RWPE2 (cell line): ENCODE measurements at places on chromosomes 5 and 9.

DNA sequence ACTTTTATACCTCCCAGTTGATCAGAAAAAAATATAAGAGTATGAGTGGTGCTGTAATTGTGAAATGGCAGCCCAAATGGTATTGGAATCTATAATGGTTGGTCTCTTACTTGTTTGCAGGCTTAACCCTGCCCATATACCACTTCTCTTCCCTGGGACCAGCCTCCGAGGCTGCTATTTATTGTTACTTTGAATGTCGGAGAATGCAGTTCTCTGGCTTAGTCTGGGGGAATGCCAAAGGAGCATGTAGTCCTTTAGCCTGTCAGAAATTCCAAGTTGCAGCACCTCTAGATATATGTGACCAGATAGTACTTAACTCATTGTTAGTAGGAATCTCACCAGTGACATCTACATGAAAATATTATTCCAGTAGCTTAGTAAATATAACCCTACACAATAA lies 47.5 kb downstream of the SLC44A1 start:
- DNase-seq = no peak

GRCh38 chr5:83447533-83447932 lies 24.0 kb upstream of the VCAN start:
- DNase-seq = no peak

DNA sequence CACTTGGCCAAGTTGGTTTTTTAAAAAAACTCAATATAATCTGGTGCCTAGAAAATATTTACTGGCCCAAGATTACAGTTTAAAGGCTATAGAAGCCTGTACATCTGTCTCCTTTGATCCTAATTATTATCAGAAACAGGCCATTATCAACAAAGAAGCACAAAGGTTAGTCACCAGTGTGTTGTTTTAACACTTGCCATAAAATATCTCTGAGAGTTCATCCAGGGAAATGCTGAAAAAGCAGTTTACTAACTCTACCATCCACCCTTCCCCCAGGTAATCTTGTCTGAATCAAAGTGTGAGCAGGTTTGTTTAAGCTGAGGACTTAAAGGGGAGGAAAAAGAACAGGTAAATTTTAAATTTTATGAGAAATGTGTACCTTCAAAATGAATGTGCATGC lies 13.3 kb upstream of the TRPM6 start:
- no peak for DNase-seq

DNA sequence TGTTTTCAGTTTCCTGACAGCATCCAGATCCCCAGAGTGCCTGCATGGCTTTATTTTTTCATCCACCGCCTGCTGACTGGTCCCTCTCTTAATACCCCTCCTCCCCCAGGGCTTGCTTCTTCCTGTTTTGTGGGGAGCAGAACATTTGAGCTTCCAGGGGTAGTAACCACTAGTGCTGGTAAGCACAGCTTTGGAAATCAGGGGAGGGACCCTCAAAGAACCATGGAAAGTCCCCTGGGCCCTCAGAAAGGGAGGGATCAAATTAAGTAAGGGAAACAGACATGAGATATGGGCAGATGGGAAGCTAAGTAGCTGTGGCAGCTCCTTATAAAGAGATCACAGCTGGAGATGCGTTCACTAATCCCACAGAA lies 26.8 kb downstream of the GRIA1 start:
- no peak for DNase-seq

DNA sequence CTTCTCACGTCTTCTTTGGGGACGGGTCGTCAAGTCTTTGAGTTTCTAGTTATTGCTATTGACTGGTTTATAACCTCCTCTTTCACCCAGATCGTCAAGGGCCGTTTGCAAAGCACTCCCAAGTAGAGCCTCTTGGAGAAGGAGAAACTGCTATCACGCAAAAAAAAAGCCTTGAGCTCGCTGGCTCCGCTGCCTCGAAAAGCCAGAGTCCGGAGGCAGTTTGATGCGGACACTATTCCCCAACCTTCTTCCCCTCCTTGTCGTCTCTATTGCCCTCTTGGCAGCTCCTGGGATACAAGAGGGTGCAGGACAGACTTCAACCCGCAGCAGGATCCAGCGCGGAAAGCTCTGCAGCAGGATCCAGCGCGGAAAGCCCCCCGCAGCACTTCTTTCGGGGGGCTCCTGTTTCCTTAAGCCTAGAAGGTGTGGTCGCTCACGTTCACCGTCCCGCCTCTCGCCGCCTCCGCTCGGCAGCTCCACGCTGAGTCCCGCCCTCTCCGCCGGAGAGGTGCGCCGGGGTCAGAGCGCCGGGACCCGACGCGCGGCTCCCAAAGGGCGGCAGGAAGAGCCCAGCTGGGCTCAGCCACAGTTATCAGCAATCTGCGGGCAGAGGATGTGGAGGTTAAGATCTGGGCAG lies at the start of gene PCDHAC1:
TSS of gene PCDHAC1 (plus strand) at position 494 of the 637 bp plus-strand sequence. CDS start 594 bp downstream, outside the sequence.
- DNase-seq = no peak

- no peak for DNase-seq
These were observed 4.2 kb downstream of the UBE2QL1 start for GRCh38 chr5:6452622-6453504.

GRCh38 chr5:93107141-93107540 lies 473.9 kb downstream of the NR2F1-AS1 start:
- DNase-seq = no peak

DNA sequence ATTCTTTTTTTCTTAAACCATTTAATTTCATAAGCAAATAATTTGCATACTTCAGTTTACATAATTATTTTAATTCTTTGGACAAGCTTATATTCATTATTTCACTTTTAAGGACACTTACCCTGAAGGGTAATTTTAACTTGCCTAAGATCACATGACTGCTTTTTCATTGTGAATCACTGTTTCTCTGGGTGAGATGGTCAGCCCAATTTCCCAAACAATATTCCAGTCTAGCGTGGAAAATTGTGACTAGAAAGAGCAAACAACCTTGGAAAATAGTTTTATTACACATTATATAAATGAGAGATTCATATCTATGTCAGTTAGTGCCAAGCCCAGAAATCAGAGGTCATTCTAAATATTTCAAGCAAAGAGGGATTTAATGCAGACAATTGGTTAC lies 21.4 kb upstream of the JAKMIP2 start:
- no peak for DNase-seq

- DNase-seq = no peak
These were observed 422.7 kb upstream of the PAPPA start for GRCh38 chr9:115730845-115731244.

- DNase-seq = no peak
These were observed 967 bp downstream of the ANKRD31 start for GRCh38 chr5:75235711-75236110.

DNA sequence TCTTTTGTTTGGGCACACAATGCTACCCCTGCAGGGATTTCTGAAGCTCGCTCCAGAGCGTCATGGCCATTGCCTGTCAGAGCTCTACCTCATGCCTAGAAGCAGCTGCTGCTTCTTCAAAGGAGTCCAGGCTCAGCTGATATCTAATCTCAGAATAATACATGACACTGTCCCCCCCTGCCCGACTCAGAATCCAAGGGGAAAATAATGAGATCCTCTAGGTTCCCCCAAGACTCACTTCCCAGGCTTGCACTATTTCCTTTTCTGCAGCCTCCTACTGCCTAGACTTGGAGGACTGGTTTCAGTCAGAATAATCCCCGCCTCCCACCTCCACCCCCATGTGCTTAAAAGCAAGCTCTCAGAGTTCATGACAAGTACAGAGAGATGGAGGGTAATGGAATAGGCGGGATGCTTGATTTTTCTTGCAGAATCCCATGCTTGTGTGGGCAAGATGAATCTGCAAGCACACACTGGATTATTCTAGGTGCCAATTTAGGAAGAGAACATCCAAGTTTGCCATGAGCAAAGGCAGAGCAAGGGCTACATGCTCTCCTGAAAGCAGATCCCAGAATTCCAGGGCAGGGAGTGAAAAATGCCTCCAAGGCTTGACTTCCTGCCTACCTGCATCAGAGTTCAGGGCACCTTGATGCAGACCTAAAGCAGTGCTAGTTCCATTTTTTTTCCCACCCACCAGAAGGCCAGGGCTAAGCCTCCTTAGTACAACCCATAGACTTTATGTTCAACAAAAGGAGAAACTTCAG lies 97.4 kb upstream of the IFNK start:
- no peak for DNase-seq

DNA sequence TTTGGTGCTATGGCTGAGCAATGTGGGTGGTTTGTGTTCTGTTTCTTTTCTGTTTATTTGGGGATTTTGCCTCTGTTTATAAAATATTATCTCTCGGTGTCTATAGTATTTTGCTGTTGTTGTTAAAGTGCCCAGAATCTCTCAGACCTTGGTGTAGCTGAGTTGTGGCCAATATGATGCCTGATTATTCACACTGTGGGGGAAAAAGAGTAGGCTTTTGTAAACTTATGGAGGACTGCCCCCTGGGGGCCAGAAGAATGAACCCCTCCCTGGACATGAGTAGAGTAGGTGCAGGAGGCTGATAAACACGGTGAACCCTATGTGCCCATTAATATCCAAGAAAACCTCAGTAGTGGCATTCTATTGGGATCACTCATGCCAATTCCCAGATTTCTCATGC lies 49.0 kb upstream of the DPYSL3 start:
- DNase-seq = no peak

DNA sequence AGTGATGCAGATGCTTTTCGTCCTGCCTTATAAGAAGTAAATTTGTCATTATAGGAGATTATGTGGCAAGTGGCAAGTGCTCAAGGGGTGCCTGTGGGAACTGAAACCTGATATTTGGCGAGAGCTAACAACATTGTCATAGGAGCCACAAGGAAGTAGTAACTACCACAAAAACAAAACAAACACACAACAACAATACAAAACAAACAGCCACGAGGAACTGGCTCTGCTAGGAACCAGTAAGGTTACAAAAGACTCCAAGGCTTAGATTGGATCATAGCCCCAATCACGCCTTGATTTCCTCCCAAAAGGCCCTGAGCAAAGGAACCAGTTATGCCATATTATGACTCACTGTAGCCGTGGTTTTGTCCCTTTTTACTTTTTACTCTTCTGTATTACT lies 1045.2 kb downstream of the CDH12 start:
- no peak for DNase-seq

DNA sequence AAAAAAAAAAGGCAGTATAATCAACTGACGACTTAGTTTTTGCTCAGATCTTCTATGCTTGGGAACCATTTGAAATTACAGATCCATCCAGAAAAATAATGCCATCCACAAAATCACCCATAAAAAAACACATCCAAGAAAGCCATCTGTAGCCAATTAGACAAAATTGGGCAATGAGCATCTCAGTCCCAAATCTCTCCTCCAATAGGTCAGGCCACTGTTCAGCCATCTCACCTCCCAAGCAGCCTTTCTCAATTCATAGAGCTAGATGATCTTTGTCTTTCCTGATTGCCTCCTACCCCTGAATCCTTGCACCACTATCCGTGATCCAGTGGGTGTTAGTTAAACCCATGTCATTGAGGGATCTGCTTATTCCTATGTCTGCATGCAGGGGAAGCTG lies 139.6 kb downstream of the SCAMP1 start:
- DNase-seq = no peak

DNA sequence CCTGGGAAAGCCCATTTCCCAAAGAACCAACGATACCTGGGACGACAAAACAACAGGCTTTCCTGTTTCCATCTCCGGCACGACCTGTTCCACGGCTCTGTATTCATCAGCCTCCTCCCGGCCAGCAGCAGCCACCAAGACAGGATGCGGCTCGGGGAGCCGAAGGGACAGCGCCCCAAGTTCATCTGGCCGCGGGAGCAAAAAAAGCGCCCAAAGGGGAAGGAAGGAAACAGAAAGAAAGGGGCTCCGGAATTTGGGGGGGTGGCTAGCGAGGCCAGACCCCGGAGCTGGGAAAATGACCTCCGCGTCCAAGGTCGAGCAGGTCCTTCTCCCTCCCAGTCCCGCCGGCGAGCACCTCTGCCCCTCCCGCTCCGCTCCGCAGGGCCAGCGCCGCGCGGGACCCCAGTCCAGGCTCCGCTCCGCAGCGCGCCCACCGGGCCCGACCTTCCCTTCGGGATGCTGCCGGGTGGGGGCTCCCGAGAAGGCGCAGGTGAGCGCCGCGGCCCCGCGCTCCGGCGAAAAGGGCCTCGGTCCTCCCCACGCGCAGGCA lies 608 bp downstream of the ELOVL7 start:
- no peak for DNase-seq

DNA sequence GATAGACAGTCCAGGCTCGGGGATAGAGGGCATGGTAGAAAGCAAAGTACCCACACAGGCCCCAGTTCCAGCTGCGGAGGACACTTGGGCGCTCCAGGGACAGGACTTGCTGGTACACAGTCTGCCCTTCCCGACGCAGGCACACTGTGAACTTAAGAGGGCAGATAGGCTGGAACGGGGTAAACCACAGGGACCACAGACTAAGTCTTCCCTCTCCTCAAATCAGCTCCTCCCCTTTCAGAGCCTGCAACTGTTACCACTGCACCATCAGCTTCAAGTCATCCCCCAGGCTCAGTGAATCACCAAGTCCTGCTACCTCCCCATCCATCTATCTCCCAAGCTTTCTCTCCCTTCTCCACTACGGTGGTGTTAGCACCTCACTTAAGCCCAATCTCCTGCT lies 7.3 kb downstream of the GBA2 start:
- DNase-seq = no peak

DNA sequence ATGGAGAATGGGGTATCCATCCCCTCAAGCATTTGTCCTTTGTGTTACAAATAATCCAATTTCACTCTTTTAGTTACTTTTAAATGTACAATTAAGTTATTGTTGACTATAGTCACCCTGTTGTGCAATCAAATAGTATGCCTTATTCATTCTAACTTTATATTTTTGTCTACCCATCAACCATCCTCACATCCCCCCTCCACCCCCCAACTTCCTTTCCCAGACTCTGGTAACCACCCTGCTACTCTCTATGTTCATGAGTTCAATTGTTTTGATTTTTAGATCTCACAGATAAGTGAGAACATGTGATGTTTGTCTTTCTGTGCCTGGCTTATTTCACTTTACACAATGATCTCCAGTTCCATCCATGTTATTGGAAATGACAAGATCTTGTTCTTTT lies 15.4 kb upstream of the RANBP17 start:
- DNase-seq = no peak

- DNase-seq = no peak
These were observed 6.2 kb downstream of the SLC45A2 start for GRCh38 chr5:33978306-33978705.

- no peak for DNase-seq
These were observed 699.0 kb downstream of the MAT2B start for GRCh38 chr5:164204338-164204946.

- DNase-seq = no peak
These were observed 584.0 kb downstream of the ACTL7B start for GRCh38 chr9:108271646-108272348.

GRCh38 chr5:171939951-171940350 lies 66.5 kb downstream of the FBXW11 start:
- DNase-seq = no peak

- DNase-seq = no peak
These were observed 49.9 kb downstream of the SHB start for GRCh38 chr9:38018958-38019602.

DNA sequence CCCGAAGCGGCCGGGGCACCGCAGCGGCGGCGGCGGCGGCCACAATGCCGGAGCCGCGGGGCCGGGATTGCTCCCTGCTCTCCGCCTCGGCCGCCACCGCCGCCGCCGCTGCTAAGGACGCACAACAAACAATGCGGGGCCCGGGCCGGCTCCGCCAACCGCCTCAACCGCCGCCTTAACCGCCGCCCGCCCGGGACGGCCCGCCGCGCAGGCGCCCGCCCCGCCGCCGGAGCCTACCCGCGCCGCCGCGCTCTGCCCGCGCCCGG lies 254 bp downstream of the STRBP start:
- no peak for DNase-seq
